ENCODE measurements at places on chromosomes 7 and 10.

- DNase-seq: no peak
Observed at GRCh38 chr7:136687693-136688322, 180.6 kb upstream of the CHRM2 start.

- DNase-seq: no peak
Observed at GRCh38 chr7:142855756-142856564, 1.1 kb downstream of the EPHB6 start.

- no peak for DNase-seq
Observed at GRCh38 chr10:76230921-76231285, 799.5 kb downstream of the LRMDA start.

DNA sequence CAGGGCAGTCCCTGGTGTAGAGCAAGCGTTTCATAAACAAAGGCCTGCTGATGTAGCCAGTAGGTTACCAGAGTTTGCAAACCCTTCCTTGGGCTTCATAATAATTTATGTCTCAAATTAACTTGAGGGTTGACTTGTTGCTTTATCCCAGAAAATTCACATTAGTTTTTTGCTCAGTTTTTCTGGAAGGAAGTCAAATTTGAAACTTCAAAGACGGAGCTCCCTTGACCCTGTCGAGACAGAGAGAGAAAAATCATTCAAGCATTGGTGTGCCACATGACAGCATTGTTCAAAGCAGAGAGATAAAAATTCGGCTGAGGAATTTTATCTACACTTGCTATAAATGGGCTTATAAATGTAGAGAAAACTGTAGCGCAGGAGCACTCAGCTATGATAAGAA lies 627.7 kb downstream of the TNS3 start:
- no peak for DNase-seq

DNA sequence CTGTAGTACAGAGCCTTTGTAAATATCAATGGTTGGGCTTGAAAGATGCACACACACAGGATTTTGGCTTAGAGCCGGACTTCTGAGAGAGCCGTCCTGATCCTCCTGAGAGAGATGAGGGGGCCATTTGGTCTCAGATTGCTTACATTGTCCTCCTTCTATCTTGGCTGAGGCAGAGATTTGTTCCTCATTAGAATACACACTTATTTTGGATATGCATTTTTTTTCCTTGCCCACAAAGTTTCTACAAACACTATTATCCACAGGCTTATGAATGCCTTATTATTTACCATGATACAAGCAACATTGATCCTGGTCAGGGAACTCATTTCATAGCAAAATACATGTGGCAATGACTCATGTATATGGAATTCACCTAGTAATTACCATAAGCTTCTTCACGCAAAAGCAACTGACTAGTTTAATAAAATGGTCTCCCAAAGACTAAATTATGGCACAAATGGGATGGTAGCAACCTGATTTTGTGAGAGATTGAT lies 175.3 kb downstream of the MDFIC start:
- DNase-seq: no peak

DNA sequence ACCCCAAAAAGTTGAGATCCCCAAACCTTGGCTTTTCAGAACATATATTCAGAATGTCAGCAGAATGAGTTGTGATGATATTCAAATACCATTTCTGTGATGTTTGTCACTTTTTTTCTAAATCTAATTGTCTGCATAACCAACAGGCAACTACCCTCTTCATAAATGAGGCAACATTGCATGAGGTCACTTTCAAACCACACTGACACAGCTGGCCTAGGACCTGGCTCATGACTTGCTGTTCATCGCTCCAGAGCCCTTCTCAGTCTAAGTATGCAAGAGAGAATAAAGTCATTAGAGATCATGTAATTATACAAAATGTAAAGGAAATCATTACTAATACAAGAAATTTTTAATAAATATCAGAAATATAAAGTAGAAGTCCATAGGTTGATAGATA lies 681.9 kb downstream of the GRM8 start:
- no peak for DNase-seq

- DNase-seq: no peak
Observed at GRCh38 chr7:135169964-135170273, 588 bp downstream of the CYREN start.

GRCh38 chr10:101066146-101066895 lies 4.5 kb downstream of the KAZALD1 start:
- peak; percentile 23 for DNase-seq

DNA sequence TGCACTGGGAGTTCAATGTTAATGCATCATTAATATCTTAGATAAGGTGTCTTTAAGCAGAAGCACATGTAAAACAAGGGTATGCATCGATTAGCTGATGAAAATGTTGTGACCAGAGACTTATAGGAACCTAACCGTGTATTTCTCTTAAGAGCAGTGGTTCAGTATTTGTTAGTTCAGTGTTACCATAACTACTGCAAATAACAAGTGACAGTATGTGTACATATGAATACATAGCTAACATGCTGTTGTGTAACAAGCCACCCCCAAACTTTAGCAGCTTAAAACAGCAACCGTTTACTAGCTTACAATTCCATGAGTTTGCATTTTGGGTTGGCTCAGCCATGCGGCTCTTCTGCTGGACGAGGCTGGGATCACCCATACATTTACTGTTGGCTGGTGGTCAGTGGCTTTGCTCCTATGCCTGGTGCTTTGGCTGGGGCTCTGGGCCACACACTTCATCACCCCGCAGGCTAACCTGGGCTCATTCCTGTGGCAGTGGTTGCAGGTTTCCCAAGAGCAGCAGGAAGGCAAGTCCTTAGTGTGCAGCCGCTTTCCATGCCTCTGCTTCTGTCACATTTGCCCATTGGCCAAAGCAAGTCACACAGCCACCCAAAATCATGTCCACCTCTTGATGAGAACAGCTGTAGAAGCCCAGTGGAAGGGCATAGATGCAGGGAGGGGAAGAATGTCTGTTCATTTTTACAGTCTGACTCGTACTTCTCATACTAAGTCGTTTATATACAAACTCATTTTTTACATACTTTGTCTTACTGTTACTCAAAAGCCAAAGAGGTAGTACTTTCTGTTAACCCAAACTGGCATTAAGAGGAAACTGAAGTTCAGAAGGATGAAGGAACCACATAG lies 103.3 kb upstream of the GATA3 start:
- no peak for DNase-seq

DNA sequence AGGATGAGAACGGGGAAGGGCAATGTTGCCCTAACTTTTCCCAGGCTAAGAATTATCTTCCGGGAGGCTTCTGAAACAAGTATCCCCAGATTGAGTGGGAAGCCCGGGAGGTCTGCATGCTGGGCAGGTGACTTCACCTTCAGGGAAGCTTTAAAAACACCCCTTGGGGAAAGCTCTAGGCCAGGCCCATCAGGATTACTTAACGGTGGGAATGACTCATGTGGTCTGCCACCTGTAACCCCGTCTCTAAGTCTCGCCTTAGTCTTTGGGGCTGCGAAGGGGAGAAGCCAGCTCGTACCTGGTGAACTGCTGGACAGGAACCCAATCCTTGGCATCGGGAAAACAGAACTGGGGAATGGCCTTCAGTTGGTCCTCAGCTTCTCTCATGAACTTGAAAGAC lies 80.1 kb upstream of the MKRN1 start:
- DNase-seq: no peak

- DNase-seq: no peak
Observed at GRCh38 chr7:156156734-156157408, 344.6 kb upstream of the SHH start.

- no peak for DNase-seq
Observed at GRCh38 chr10:71236286-71236685, 23.9 kb downstream of the UNC5B start.

- no peak for DNase-seq
Observed at GRCh38 chr10:63409465-63410027, 56.2 kb downstream of the JMJD1C start.

DNA sequence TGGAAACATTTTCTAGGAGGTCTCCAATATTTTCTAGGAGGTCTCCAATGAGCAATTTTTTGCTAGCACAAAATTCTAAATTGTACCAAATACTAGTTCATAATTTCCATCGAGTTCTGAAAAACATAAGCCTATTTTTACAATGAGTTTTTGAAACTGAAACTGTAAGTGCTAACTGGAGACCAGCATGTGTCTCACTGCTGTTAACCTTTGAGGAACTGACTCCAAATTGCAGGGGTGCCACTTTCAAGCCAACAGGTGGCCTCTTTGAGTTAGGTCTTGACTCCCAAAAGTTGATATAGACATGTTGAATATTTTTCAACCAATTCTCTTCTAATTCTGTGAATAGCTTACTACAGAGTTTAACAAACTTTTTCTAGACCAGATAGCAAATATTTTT lies 58.8 kb downstream of the CAV1 start:
- no peak for DNase-seq

DNA sequence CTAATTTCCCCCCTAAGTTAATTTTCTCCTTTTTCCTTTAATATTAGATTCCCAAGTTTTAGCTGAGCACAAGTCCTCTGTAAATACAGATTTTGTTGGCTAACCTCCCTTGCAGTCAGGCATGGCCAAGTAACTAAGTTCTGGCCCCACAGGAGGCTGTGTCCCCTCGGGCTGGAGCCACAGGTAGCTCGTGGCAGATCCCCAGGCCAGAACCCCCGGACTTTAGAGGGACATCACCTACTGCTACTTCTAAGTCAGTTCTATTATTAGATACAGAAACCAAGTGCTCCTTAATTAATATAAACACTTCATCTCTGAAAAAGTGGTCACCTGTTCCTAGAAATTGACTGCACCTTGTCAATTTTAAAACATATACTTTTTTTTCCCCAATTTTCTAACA lies 46.1 kb upstream of the NCAPG2 start:
- no peak for DNase-seq

- DNase-seq: no peak
Observed at GRCh38 chr10:89301721-89302445, at the start of gene IFIT2. Gene IFIT2, plus strand, starts transcription at chr10:89302046. Its CDS starts 78 bp downstream, at chr10:89302124.

DNA sequence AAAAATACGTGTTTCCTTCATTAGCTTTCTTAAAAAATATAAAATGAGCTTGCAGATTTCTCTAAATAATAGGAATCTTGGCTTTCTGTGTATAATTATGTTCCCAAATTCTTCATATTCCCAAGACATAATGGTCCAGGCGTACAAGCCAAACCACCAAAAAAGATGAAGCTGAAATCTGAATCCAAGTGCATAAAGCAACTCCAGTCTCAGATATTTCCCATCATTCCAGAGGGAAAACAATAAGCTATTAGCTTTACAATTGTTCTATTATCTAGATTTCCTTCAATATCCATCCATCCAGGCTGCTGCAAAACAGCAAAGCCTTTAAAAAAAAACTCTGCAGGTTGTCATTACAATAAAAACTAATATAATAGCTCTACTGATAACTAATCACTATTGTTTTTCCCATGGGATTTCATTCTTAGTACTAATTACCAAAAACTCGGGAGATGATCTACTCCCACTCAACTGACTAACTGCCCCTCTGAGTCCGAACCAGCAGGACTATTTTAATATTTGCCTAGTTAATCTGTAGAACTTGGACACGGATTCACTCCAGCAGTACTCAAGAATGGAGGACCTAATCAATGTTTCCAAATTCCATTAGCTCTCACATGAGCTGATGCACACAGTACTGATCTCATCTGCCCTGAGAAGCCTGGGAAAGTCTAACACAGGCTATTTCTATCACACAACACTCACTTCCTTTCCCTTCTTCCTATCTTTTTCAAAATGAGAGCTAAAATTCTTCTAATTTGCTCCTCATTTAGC lies 108.9 kb upstream of the ASAH2 start:
- no peak for DNase-seq

GRCh38 chr7:55538538-55538937 lies 33.8 kb downstream of the VOPP1 start:
- DNase-seq: no peak
